Activated B cell treated with CpG ODN at 0.5 μM for 24 hours (primary cell): ENCODE measurements at places on chromosomes 11 and 22. TPM values are rescaled to one million over a fixed set of nuclear protein-coding genes. Genes with fewer than 3 reads are reported as not detected.

MMP13 gene
- total RNA-seq = not detected in 2 replicates

DNA sequence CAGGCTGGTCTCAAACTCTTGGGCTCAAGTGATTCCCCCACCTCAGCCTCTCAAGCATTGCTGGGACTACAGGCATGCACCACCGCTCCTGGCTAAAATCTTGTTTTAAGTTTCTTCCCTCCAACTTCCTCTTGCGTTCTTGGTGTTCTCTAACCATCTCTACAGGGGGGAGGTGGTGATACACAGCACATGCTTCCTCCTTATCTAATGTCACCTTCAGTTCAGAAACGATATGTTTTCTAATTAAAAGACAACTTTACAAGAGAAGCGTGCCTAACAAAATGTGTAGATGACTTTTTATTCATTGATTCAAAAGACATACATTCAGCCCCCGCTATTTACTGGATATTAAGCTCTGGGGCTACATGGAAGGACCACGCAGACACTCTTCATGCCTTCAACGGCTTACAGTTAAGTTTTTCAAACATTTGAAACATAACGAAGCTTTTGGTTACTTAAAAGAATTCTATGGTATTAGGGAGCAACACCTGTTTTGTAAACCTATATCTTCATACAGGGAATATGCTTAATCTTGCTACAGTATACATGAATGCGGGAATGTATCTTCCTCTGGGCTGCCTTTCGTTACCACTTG is 933 bp upstream of the DLAT start:
- no peak for DNase-seq

DNA sequence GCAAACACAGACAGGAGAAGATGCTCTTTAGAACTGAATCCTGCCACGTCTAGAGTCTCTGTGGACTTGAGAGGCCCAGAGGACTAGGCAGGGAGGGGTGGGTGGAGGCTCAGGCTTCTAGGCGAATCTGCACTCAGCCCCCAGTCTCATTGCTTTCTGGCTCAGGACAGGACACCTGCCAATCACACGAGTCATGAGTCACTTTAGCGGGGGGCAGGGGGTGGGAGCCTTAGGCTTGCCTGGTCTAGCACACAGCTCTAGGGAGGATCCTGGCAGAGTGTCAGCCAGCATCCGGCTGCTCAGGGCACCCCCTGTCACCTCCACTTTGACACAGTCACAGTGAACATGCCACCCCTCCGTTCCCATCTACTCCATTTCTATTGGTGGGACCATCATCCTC is 167.7 kb downstream of the CEP164 start:
- DNase-seq = no peak

GRCh38 chr22:31627223-31627731 is 34.7 kb downstream of the PISD start:
- DNase-seq = no peak

DNA sequence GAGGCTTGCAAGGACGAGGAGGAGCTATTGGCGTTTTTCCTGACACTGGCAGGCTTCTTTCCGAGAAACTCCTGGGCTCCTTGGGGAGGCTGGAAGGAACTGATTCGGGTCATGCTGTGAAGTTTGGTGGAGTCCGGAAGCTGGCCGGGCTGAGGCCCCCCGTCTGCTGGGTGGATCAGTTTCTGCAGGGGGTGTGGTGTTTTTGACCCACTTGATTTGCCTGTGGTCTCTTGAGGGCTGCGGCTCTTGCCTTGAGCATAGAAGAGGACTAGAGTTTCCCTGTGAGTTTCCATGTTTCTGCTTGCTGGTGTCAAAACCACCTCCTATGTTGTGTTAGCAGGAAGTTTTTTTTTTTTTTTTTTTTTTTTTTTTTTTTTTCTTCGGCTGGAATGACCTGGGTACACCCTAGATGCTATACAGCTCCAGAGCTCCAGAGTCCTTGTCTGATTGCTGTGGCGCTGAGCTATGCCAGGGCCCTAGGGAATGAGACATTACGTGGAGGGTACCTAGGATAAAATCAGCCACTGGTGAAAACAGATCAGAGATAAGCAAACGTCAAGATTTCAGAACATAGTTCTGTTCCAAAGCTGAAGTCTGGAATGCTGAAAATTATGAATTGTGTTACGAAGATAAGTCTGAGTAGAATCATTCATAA is 728 bp downstream of the TBC1D22A start:
- peak; percentile 62 for DNase-seq

- no peak for DNase-seq
These were observed 48.6 kb downstream of the PARVG start for GRCh38 chr22:44229331-44229730.

DNA sequence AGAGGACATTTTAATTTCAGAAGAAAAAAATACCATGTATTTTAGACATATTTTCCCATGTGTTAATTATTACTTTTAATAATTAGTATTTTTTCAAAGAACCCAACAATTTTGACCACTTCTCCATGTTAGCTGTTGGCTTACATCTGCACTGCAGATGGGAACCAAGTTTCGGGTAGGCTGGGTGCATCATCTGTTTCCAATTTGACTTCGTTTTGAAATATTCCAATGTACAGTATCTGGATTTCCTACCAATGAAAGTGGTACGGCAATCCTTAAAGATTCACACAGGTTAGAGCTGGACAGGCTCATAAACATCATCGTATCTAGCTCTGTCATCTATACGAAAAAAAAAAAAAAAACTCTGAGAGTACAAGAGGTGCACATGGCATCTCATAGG is 670.2 kb downstream of the OPCML start:
- DNase-seq = no peak

DNA sequence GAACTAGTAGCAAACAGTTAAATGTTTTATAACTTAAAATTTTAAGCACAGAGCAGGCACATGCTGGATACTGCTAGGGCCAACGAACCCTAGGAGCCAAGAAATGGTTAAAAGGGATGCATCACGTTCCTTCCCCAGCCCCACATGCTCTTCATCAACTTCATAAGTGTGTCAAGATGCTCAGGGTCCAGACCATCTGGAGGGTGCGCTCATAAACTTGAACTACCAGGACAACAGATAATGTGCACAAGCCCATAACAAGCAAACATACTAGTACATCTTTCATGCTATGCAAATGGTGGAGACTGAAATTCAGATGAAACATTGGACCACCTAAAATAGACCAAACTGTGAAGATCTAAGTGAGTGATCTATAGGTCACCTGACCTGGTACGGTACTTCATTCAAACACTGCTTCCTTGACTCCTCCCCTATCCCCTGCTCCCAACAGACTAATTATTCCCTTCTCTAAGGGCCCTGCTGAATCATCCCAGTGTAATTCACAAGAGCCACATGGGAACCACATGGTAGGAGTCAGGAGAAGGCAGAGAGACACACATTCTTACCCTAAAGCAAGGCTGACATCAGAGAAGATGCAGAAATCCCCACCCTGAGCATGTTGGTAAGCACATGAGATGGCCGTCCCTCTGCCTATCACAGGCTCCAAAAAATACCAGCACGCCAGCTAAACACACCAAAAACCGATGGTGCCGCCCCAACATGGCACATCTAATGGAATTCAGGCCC is 83.9 kb downstream of the ETS1 start:
- DNase-seq = no peak

DNA sequence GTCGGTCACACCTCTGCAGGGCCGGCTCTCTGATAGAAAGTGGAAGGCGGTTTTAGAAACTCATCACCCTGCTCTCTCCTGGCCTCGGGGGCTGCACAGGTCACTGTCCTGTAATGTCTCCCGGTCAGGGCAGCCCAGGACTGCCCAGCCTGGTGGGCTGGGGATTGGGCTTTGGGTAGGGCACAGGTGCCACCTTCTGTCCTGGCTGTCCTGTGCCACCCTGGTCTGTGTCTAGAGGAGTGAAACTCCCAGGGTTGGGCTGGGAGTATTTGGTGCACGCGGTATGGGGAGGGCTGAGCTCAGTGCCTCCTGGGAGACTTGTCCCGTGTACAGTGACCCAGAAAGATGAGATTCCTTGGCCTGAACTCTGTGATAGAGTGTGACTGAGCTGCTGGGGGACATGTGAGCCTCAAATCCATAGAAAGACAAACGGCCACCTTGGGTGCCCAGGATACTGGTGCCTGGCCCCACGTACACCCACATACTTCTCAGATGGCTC is 17.8 kb downstream of the SART1 start:
- no peak for DNase-seq

GRCh38 chr11:64095949-64096348 is 60.2 kb downstream of the FLRT1 start:
- no peak for DNase-seq

DNA sequence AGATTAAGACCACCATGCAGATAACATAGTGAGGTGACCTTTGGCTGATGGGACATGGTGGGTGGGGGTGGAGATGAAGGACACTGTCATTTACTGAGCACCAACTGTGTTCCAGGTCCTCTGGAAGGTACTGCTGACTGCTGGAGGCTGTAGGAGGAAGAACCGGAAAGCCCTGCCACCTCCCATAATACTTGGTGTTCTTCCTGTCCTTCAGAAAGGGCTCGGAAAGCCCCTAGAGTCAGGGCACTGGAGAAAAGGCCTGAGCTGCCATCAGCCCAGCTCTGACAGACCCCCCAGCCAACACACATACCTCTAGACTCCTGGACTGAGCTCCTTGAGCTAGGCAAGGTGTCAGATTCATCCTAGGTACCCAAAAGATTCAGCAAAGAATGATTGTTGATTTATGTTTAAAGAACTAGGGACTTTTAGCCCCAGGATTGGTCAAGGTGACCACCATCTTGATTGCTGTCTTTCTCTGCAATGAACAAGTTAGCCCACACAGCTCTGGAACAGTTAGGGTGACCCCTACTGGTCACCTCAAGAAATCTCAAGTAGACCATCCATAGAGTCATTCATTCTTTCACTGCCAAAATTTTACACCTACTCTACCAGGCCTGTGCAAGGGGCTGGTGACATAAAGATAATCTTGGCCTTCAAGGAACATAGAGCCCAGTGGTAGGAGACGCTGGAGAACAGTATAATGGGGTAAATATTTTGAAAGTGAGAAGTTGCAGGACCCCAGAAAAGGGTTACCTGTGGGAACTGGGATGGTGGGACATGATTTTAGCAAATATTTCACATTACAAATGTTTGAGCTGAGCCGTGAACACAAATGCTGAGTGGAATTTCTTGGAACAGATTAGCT is 39.4 kb downstream of the IRAG1 start:
- no peak for DNase-seq

- no peak for DNase-seq
These were observed 4.9 kb downstream of the HTATIP2 start for GRCh38 chr11:20368438-20368837.

- DNase-seq = no peak
These were observed 17.4 kb upstream of the TMEM135 start for GRCh38 chr11:87020336-87020735.

GRCh38 chr11:102598272-102598671 is 26.9 kb downstream of the MMP20 start:
- DNase-seq = no peak

GRCh38 chr11:3707176-3707575 is 36.0 kb upstream of the CHRNA10 start:
- no peak for DNase-seq

- DNase-seq = no peak
These were observed 36.6 kb downstream of the C11orf58 start for GRCh38 chr11:16774936-16775613.

DNA sequence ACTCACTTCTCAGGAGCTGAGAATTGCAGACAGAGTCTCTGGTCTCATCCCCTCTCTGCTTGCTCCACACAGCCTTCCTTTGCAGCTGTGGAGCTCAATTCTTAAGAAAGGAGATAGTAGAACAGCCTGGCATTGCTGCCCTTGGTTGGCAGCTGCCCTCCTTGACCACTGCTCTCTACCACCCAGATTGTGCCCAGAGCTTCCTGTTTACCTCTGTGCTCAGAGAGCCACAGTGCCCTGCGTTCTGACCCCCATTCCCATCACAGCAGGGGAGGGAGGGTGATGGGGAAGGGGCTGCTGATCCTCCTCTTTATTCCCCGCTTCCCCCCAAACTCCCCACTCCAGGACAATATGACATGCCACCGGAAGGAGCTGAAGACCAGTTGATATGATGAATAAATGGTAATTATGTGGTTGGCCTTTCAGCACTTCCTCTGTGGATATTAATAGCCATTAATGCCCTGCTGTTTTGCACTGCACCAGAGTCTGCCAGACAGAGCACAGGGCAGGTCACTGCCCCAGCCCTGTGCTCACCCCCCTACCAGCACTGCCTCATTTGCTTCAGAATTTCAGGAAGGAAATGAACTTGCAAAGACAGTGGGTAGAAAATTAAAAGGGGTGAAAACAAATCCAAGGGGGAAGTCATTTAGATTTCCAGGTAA is 426.8 kb upstream of the CADM1 start:
- no peak for DNase-seq
